D721Med (cell line): ENCODE measurements at places on chromosomes 11 and 22.

- DNase-seq = no peak
Measured at GRCh38 chr11:44986315-44986714, 35.6 kb upstream of the TP53I11 start.

- DNase-seq = no peak
Measured at GRCh38 chr11:63687845-63688244, 6.5 kb downstream of the RTN3 start.

GRCh38 chr11:8344346-8344745, 80.7 kb upstream of the LMO1 start:
- no peak for DNase-seq

- DNase-seq = no peak
Measured at GRCh38 chr11:78323363-78323762, 94.3 kb downstream of the GAB2 start.

- no peak for DNase-seq
Measured at GRCh38 chr11:119982517-119983239, 155.2 kb downstream of the TRIM29 start.

GRCh38 chr11:43765194-43765593, 84.7 kb downstream of the HSD17B12 start:
- no peak for DNase-seq

- DNase-seq = no peak
Measured at GRCh38 chr11:99446400-99446799, 425.7 kb downstream of the CNTN5 start.

DNA sequence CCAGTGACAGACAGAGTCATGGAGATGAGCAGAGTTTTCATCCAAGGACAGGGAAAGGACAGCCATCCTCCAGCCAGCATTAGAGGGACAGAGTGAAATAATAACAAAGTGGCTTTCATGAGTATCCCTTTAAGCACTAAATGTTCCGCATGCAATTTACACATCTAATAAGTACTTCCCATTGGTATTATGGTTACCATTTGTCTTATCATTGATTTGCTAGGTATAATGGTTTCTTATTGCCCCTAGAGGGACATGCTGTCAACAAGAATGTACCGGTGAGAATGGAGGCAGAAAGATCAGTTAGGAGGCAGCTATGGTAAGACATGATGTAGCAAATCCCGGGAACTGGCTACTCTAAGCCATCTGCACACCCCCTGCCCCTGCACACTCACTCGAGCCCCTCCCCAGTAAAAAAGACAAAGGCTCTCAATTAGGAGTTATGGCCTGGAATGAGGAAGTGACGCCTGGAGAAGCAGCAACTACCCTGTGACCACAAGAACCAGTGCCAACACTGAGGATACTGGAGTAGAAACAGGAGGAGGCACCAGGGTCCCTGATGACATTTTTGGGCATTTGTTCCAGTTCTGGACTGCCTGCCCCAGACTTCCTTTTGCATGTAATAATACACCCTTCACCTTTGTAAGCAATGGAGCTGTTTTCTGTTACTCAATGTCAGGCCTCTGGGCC, 30.2 kb upstream of the HMGXB4 start:
- no peak for DNase-seq

GRCh38 chr22:50208939-50209892, 8.4 kb downstream of the SELENOO start:
- DNase-seq = no peak

DNA sequence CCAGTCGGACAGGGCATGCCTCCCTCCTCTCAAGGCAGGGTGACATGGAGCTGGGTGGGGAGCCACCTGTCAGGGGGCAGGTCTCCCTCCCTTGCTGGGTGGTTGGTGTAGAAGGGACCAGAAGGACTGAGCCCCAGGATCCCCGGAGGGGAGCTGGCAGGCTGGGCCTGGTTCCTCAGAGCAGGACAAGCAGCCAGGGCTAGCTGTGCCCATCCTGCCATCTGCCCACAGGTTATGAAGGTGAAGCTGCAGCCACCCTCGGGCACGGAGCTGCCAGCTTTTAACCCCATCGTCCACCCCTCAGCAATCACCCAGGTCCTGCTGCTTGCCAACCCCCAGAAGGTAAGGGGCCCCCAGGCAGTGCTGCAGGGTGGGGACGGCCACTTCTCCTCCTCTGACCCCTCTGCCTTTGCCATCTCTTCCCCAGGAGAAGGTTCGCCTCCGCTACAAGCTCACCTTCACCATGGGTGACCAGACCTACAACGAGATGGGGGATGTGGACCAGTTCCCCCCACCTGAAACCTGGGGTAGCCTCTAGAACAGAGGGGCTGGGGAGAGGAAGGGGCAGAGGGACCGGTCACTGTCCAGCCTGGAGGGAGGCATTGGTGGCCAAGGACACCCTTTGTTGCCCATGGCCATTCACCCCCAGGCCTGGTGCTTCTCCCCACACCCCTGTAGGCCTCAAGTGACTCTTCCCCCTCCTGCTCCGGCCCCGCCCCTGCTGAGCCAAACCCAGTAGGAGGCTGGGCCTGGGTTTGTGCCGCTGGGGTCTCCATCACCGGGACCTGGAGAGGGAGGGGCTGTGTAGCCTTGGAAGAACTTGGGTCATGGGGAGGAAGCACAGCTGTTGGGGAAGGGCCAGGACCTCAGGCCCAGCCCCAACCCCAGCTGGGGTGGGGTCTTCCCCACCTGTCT, 7.0 kb upstream of the SH3BP1 start:
- no peak for DNase-seq

DNA sequence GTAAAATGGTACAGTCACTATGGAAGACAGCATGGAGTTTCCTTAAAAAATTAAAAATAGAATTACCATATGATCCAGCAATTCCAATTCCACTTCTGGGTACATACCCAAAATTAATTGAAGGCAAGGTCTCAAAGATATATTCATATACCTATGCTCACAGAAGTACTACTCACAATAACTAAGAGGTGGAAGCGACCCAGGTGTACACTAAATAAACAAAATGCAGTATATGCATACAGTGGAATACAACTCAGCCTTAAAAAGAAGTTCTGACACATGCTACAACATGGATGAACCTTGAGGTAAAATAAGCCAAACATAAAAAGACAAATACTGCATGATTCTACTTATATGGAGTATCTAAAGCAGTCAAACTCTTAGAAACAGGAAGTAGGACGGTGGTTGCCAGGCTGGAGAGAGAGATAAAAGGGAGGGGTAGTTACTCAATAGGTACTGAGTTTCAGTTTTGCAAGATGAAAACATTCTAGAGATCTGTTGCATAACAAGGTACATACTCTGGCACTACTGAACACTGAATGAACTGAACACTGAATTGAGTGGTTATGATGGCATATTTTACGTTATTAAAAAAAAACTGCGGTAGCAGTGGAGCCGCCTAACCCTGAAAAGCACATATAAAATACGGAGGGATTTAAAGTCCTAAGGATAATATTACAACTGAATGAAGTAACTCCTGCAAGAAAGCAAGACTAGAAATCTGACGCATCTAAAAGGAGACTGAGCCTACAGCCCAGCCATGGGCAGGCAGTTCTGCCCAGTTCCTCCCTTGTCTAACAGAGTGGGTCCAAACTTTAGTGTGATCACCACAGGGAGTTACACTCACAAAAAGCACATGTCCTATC, 12.8 kb downstream of the DGCR2 start:
- no peak for DNase-seq

DNA sequence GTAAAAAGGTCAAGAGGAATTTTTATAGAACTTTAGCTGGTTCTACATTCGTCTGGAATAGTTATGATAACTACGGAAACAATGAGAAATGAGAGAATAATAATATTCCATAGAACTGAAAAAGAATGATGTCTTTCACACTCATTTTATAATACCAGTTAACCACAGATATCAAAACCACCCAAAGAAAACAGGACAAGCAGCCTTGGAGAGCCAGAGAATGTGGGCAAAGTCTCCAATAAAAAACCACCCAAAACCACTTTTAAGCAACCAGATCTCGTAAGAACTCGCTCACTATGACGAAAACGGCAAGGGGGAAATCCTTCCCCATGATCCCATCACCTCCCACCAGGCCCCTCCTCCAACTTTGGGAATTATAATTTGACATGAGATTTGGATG, 60.8 kb downstream of the ARHGAP32 start:
- no peak for DNase-seq

GRCh38 chr11:34234086-34234740, 123.6 kb downstream of the ABTB2 start:
- no peak for DNase-seq

- DNase-seq = no peak
Measured at GRCh38 chr11:94546162-94546470, 2.4 kb downstream of the FUT4 start.

GRCh38 chr11:118008271-118008911, 22.2 kb downstream of the IL10RA start:
- DNase-seq = no peak

GRCh38 chr11:65883058-65883761, 3.6 kb downstream of the CTSW start:
- DNase-seq = no peak

- DNase-seq = no peak
Measured at GRCh38 chr11:80844110-80844819, 1403.4 kb upstream of the TENM4 start.

DNA sequence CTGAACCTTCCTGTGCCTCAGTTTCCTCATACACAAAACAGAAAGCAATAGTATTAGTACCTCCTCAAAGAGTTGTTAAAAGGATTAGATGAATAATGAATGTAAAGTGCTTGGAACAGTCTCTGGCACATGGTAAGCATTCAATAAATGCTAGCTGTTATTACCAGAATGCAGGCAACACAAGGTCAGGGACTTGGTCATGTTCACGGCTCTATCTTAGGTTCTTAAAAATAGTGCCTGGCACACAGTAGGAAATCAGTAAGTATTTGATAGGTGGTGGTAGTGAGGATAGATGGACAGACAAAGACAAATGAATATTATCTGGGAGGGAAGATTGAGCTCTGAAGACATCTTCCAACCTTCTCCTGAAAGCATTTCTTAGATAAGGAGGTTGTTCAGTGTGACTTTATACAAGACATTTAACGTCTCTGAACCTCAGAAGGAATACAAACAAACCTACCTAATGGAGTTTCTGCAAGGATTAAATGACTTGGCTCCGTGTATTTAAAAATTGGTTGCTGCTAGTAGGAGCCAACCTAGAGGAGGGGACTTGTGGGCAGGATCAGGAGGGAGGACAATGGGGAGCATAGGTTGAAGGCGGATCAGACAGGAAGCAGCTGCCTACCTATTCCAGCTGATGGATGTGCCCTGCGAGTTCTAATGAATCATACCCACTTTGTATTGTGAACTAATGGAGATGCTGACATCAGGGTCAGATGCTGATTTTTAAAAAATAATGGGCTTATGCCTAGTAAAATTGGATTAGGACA, 94.1 kb downstream of the DBX1 start:
- no peak for DNase-seq

DNA sequence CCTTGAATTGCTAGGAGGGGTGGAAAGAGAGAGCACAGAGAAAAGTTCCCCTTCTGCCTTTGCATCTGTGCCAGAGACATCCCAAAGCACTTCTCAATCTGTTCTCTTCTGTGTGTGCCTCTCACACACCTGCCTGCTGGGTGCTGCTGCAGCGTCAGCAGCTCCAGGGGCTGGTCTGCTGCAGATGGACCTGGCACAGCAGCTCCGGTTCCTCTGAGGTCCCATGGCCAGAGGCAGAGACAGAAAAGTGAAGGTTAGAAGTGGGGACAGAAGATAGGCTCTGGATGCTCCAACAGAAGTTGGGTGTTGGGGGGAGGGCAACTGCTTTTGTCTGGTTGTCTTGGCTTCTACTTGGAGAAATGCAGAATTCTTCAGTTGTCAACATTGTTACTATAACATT, 48.9 kb upstream of the KIRREL3 start:
- DNase-seq = no peak

DNA sequence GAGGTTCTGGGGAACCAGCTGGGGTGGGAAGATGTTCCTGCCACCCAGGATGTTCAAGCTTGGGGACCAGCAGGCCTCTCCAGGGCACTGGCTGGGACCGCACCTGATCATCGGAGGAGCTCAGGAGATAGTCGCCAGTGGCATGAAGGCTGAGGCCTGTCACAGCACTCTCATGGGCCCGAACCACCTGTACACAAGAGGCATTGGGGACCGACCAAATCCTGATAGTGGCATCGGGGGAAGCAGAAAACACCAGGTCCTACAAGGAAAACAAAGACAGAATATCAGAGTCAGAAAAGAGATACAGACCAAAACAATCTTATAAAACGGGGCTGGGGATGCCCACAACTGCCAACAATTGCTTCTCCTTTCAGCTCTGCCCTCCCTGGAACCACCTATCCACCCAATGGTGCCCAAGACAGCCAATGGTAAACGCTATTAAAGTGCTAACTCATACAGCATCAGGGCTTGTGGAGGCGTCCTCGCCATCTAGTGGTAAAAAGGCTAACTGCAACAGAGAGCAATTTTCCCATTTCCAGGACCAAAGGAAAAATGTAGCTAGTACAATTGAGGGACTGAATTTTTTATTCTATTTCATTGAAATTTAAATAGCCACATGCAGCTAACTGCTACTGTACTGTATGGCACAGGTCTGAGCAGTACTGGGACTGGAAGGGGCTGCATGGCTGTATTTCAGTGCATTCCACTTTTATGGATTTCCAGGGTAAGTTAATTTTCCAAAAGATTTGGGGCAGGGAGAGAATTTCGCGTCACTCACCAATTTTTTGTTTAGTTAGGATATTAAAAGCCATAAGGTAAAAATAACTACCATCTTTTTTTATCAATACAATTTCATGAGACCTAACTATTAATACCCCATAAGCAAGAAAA, 7.1 kb downstream of the PRPF19 start:
- peak; percentile 41 for DNase-seq

DNA sequence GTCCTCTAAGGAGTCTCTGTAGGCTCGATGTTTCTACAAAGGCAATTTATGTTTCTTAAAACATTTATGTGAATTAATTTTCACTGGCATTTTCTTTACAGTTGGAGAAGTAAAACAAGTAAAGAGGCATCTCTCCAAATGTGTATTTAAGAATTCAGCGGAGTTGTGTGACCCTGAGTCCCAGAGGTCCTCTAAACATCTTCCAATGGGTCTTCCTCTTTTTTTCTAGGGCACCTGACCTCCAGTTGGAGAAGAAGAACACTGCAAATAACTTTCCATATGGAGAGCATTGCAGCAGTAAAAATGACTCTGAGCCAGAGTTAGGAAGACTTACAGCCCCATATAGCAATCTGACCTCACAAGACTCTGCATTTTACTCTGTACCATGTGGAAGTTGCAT, 480.5 kb upstream of the RAG2 start:
- no peak for DNase-seq

GRCh38 chr11:111542606-111543275, 2.2 kb downstream of the LAYN start:
- DNase-seq = no peak

DNA sequence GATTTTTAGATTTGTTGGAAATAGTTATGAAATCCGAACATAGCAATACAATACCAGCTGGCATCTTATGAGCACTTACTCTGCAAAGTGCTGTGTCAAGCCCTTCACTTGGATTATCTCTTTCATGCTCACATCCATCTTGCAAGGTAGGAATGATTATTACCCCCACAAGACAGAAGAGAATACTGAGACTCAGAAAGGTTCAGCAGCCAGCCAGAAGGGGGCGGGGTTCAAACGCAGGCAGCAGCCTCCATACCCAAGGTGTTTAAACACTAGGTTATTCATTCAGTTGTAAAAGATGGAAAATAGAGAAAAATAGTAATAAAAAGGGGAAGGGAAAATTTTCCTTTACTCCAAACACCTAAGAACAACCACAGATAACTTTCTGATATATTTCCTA, 158.5 kb downstream of the CCDC34 start:
- DNase-seq = no peak
